NCI-H1092 (cell line): ENCODE measurements at places on chromosomes 5 and 9.

DNA sequence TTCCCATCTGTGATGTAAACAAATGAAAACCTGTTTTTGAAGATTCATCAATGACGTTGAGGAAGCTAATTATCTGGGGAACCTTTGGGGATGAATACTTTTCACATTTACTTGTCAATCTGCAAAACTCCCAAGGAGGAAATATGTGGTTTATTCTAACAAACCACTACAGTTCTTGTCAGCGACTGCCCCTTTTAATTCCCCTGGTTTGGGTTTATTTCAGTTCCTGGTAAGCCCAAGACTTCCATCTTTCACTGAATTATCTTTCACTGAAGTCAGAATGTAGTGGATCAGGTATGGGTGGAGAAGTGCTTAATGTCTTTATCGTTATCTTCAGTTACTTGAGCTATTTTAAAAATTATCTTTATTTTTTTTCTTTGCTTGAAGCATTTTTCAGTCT lies 40.2 kb downstream of the TLR4 start:
- no peak for DNase-seq

GRCh38 chr5:52811067-52811749 lies 23.5 kb downstream of the ITGA1 start:
- no peak for DNase-seq

DNA sequence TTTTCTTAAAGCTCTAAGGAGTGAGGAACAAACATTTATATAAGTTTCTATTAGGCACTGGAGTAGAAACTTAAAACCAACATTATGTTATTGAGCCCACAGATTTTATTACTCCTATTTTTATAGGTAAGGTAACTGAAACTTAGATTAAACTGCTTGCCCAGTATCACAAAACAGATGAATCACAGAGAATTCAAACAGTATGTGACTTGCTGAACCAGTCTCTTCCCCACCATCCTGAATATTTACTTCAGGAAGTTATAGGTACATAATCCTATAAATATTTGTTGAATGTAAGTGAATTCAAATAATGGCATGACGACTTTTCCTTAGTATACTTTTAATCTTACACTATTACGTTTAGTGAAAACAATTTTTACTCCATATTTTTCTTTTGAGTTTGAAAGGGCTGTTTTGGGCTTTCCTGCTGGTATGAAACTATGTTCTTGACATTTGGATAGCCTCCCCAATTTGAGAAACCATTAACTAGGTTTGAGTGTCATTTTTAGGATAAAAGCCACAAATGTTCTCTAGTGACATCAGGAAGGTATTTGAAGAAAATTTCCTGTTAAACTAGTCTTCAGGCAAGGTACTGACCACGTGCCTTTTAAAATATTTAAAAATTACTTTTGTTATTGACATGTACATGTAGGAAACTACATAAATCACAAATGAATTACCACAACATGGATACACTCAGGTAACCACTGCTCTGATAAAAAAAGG lies 39.3 kb downstream of the PRRC1 start:
- DNase-seq: no peak

DNA sequence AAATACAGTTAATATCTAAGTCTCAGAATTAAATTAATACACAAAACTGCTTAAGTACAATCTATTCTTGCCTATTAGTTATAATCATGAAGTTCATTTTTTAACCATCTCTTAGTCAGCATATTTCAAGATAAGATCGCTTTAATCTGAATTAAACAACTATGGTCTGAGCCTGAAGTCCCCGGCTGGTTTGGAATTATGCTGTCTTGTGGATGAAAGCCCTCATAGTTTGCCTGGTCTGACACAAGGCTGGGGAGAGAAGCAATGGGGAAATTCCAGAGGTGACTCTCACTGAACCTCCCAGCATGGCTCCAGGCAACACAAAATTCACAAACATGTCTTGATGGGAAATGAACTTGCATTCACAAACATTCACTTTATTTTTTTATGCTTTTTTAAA lies 28.0 kb upstream of the GRAMD2B start:
- DNase-seq: no peak

DNA sequence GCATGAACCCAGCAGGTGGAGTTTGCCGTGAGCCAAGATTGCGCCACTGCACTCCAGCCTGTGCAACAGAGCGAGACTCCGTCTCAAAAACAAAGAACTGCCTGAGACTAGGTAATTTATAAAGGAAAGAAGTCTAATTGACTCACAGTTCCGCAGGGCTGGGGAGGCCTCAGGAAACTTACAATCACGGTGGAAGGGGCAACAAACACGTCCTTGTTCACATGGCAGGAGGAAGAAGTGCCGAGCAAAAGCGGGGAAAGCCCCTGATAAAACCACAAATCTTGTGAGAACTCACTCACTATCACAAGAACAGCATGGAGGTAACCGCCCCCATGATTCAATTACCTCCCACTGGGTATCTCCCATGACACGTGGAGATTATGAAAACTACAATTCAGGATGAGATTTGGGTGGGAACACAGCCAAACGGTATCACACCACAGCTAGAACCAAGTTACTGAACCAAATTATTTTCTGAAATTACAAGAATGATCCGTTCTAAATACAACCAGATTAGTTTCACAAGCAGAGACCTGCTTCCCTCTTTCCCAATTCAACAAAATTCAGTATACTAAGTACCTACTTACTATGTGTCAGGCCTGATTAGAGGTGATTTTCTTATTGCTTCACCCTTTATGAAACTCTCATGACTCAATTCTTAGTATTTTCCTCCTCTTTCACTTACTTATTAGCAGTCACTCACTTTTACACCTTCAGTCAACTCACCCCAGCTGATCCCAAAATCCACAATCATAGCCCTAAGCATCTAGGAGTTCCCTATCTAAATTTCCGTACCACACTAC lies 8.4 kb downstream of the UBTD2 start:
- DNase-seq: no peak

DNA sequence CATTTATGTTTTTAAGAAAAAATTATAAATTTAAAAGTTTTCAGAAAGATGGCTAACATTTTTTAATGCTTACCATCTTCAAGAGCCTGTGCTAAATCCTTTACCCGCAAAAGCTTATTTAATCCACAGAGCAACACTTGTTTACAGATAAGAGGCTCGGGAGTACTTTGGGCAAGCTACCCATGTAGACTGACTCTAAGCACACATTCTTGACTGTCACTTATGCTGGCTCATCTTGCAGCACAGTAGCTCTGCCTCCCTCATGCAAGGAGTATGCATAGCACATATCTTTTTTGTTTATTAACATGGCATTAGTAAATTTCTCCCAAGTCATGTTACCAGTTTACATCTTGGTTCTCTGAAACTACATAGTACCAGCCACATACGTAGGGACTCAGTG lies 14.7 kb downstream of the SH3RF2 start:
- no peak for DNase-seq

- no peak for DNase-seq
Observed at GRCh38 chr9:105044518-105044917, 116.6 kb upstream of the ABCA1 start.

- no peak for DNase-seq
Observed at GRCh38 chr5:39599721-39600431, 175.1 kb upstream of the DAB2 start.

GRCh38 chr5:65483546-65484346 lies 2.0 kb upstream of the ADAMTS6 start:
- peak; percentile 32 for DNase-seq

- no peak for DNase-seq
Observed at GRCh38 chr9:133210202-133210532, 1.1 kb upstream of the OBP2B start.

- DNase-seq: no peak
Observed at GRCh38 chr5:157137691-157138090, 5.0 kb downstream of the MED7 start.

GRCh38 chr9:14961372-14962068 lies 51.3 kb upstream of the FREM1 start:
- no peak for DNase-seq

GRCh38 chr9:69949396-69949795 lies 94.3 kb upstream of the MAMDC2 start:
- no peak for DNase-seq

DNA sequence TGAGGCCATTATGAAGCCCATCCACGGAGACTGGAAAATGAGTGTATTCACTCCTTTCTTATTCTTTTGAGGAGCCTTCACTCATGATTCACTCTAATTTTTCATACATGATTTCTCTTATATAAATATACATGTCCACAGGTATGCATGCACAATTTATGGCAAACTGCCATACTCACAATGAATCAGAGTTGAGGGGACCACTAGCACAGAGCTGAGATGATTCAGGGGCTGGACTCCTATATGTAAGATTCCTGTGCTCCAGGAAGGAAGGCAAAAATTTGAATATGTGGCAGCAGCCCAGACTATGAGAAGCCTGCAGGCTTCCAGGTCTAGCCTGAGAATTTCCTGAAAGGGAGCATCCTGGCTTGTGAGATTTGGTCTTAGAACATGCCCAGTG lies 484.6 kb downstream of the PRELID2 start:
- no peak for DNase-seq

DNA sequence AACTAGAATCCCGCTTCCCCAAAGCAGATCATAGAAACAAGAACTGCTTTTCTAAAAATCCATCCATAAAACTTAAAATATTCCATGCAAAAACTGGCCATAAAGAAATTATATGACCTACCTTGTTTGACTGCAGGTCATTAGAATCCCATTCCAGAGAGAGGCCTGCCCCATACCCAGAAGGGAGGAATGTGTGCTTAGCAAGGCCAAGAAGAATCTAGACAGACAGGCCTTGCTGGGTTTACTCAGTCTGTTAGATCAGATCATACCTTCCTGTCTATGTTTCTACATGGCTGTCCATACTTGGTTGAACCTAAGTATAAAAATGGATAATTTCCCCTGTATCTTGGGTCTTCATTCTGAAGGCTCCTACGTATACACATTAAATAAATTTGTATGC lies 358.8 kb upstream of the TRPC7 start:
- no peak for DNase-seq

GRCh38 chr5:36392186-36392585 lies 90.5 kb upstream of the RANBP3L start:
- DNase-seq: no peak

GRCh38 chr5:170327168-170327567 lies 29.6 kb upstream of the LCP2 start:
- no peak for DNase-seq

DNA sequence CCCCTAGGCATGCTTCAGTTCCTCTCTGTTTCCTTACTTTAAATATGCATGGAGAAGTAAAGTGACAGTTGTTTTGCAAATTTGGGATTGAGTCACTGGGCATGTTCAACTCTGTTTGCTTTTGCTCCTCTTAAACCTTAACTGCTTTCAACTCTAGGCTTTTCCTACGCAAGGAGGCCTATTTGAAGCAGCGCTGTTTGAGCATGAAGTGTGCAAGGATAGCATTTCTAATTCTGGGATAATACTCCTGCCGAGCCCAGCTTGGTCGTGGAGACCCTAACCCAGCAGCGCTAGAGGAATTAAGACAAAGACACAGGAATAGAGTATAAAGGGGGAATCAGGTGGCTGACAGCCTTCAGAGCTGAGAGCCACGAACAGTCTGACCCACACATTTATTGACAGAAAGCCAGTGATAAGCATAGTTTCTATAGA lies 803.4 kb upstream of the CDH10 start:
- DNase-seq: no peak

GRCh38 chr9:112006361-112007020 lies 109.9 kb downstream of the UGCG start:
- DNase-seq: no peak

- peak; percentile 12 for DNase-seq
Observed at GRCh38 chr9:78821126-78821822, 524.3 kb downstream of the PSAT1 start.

- no peak for DNase-seq
Observed at GRCh38 chr5:160197341-160198144, 31.8 kb upstream of the FABP6 start.

DNA sequence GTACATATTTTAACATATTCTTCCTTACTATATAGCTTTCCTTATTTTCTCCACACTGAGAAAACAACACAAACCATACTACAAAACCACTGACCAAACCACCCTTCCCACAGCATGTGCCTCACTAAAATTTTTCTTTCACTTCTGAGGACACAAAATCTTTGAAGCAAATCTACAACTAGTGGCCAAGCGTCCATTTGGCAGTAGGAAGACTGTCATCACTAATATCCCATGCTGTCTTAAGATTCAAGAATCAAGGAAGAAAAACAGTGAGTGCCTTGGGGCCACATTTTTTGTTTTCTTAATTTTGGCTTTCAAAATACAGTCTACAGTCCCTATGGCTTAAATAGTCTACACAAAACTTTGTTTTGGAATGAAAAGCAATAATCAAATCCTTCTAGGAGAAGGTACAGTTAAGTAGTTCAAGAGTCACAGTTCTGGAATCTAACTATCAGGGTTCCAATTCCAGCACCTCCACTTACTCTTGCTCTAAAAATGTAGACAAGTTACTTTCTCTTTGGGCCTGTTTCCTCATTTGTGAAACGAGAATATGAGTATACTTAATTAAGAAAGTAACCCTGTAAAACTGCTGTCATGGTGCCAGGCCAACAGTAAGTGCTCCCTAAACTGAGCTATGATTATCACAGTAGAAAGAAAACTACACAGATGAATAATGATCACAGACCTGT lies 227.9 kb downstream of the BNC2 start:
- DNase-seq: no peak

- no peak for DNase-seq
Observed at GRCh38 chr5:102036927-102037326, 259.2 kb downstream of the SLCO4C1 start.

DNA sequence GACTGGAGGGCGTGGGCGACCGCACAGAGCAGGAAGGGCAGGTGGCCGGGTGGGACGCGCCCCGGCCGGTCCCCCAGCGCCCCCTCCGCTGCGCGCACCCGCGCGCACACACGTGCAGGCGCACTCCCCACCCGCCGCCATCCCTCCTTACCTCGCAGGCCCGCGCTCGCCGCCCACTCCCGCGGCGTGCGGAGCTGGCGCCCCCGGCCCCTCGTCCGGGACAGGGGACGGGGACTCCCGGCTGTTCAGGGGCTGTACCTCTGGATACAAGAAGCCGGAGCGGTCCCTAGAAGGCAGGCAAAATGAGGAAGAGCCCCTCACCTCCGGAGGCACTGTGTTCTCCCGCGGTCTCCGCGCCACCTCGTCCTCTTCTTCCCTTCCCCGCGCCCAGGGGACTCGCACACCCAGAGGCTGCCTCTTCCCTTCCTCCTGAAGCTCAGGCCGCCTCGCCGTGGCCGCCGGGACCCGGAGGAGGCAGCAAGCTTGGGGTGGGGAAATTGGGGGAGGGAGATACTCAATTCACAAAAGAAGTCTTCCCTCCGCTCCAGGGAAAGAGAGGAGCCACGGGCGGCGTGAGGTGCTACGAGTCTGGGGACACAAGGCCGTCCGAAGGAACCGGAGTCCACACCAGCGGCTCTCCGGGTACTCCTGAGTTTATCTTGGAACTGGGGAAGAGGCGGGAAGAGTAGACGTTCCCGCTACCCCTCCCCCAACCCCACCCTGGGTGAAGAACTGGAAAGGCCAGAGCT lies 1.4 kb upstream of the GABRB2 start:
- DNase-seq: no peak

DNA sequence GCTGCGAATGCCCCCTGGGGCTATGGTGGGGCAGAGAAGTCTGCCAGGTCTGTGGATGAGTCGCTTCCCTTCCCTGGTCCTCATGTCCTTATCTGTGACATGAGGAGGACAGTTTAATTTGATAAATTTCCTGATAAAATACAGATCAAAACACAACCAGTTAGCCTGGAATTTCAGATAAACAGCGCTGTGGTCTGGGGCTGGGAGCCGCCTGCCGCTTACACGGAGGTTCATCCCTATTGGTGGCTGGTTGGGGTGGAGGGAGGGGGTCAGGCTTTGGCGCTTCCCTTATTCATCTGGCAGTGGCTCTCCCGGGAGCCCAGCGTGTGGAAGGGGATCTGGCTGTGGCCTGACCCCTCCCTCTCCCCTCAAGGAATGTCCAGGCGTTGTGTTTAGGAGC lies 17.9 kb downstream of the CRB2 start:
- DNase-seq: no peak

GRCh38 chr9:72749276-72749675 lies 203.6 kb downstream of the ALDH1A1 start:
- DNase-seq: no peak
